ENCODE measurements at places on chromosomes 7 and 10. TPM values are rescaled to one million over a fixed set of nuclear protein-coding genes. Genes with fewer than 3 reads are reported as not detected.

Gene NKX2-3
- total RNA-seq, result not detected

Gene CDC123
- total RNA-seq, result 108 TPM

Gene GPR146
- 0.62 TPM for total RNA-seq

Gene RTKN2
- 4.7 TPM for total RNA-seq

Gene SLC26A3
- total RNA-seq, result not detected

Gene TMEM178B
- 0.05 TPM for total RNA-seq

Gene AKAP9
- total RNA-seq, result 26.2 TPM

DNA sequence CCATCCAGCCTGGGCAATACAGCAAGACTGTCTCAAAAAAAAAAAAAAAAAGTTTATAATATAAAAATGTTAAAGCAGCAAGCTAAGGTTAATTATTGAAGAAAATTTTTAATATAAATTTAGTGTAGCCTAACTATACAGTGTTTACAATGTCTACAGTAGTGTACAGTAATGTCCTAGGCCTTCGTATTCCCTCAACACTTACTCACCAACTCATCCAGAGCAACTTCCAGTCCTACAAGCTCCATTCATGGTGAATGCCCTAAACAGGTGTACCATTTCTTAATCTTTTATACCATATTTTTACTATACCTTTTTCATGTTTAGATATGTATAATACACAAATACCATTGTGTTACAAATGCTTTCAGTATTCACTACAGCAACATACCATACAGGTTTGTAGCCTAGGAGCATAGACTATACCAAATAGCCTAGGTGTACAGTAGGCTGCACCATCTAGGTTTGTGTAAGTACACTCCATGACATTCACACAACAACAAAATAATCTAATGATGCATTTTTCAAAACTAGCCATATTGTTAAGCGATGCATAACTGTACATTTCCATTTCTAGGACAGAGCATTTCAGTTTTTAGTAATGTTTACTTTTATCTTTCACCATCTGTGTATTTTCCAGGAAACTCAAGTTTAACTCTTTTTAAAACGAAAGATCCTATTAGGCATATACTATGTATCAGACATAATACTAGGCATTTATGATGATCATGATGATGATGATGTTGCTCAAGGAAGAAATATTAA, 43.3 kb downstream of the CNOT4 start:
- no peak for DNase-seq

GRCh38 chr7:27194686-27195379, 5.1 kb downstream of the HOXA13 start:
- no peak for DNase-seq

DNA sequence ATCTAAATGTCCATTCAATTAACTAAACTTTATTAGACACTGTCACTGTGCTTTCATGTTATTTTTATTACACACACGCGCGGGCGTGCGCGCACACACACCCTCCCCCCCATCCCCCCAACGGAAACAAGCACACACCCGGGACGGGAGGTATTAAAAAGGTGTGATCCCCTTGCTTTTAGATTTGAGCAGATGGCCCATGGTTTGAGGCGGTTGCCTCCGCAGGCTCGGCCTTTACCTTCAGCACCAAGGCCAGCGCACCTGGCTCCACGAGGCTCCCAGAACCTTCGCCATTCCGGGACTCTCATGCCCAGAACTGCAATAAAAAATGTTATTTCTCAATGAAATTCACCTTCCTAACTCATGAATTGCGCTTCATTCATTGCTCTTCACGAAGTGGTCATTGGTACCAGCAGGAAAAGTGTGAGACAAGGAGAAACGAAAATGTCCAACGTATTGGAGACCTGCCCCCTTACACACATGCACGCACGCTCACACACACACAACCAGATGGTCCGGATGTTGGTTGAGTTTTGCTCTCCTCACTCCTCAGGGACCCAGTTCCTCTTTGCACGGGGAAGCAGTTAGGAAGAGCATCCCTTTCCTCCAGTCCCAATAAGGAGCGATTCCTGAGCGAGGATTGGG, 20.8 kb upstream of the PTF1A start:
- peak; percentile 23 for DNase-seq

GRCh38 chr10:110460111-110460809, 37.4 kb upstream of the DUSP5 start:
- DNase-seq, result peak; percentile 55

DNA sequence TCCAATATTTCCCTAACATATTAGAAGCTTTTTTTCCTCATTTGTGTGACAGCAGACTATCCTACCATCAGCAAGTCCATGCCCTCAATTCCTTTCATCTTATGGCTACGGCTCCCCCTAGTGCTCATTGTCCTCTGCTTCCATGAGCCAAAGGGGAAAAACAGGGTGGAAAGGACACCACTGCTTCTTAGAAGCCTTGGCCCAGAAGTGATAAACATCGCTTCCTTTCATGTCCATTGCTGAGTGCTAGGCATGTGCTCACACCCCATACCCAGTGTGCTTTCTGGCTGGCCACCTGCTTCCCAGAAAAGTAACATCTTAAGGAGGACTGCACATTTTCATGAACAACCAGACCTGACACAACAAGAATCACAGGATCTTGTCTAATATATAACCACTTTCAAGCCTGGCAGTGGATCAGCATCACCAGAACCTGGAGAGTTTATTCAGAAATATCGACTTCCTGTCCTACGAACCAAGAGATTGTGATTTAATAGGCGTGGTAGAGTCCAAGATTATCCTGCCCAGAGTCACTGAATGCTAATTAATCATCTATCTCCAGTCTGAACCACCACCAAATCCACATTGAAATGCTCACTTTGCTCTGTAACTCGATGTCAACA, 650.5 kb upstream of the SORCS1 start:
- peak; percentile 4 for DNase-seq

DNA sequence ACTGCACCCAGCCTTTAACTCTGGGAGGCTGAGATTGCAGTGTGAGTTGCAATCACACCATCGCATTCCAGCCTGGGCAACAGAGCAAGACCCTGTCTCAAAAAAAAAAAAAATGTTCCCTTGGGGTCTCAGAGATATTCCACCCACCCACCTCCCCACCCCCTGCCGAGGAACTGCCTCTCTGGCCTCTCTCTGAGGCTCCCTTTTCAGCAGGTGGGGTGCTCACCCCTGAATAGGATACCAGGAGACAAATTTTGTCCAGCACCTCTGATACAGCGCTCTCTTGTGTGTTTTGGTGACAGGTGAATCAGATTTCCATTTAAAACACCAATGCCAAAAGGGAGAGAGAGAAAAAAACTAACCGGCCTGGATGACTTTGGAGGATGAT, 92.6 kb upstream of the KIF5B start:
- no peak for DNase-seq

DNA sequence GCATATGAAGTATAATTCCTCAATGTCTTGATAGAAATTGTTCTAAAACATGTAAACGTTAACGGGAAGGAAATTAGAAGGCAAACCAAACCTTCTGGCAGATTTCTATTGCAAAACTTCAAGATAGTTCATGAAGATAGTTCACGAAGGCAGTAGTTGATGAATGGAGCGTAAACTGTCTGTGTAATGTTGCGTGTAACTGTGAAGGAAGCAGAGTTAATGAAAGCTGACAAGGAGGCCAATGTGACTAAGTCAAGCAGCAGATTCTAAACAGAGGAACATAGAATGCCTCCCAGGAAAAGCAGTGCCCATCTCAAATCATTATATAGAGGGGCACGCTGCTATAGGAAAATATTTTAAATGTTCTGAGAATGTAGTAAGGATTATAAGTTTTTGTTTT, 659.7 kb upstream of the IGFBP3 start:
- DNase-seq, result no peak

DNA sequence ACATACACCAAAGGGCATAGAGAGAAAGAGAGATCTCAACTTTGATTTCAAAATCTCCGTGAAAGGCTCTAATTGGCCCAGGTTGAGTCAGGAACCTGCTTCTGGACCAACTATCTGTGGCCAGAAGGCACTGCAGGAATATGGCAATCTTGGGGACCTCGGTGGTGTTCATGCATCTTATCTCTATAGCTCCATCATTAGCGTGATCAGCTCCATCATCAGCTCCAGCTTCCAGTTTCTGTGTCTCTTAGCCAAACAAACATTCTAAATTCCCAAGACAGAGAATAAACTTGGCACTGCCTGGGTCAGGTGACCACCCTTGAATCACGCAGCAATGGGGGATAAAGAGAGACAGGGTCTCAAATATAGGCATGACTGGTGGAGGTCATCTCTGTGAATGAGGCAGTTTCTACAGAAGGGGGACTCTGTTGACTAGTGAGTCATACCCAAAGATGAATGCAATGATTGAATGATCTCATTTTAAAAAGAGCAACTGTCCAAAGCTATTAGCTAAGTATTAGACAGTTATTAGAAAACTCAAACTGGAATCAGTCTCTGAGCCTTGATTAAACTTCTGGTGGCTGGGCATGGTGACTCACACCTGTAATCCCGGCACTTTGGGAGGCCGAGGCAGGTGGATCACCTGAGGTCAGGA, 5.4 kb upstream of the NRF1 start:
- no peak for DNase-seq

DNA sequence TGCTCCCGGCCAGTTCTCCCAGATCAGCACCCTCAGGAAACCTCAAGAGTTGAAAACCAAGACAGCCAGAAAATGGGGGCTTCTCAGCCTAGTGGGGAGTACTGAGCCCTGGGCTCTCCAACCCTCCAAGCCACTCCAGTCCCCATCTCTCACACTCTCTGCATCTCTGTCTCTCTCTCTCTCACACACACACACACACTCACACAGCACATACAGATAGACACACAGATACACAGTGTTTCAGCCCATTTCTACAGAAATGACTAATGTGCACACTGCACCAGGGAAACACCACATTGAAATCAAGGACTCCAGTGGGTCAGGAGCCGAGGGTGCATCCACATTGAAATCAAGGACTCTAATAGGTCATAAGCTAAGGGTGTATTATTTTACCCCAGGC, 107.5 kb downstream of the MKI67 start:
- no peak for DNase-seq

DNA sequence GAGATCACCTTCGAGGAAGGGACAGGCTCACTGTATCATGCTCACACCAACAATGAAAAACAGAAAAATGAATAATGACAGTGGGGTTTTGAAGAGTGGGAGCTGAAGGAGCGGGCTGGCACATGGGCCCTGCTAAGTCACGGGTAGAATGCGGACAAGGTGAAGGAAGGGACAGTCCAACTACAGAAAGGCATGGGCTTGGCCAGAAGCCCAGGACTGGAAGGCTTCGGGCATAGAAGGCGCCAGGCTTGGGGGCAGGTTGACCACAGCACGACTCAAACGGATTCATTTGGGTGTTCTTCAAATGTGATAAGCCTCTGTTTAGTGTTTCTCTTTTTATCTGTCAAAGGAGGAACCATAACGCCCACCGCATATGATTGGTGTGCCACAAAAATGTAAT, 509.5 kb downstream of the CCSER2 start:
- no peak for DNase-seq

DNA sequence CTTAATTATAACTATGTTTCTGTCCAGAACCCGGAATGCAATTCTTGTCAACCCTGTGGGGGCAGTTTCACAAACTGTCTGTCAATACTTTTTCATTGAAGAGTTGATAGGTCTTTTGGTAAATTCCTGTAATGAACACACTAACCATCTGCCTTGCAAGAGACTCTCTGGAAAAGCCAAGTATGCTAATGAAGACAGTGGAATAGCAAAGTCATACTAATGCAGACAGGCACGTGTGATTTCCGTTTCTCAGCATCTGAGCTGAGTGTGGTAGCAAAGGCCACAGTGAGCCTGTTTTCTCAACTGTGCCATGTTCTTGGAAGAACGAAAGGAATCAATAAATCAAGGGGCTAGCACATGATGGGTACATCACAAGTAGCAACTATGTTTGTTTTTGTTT, 494.1 kb upstream of the NRP1 start:
- DNase-seq, result no peak

- DNase-seq, result no peak
Observed at GRCh38 chr10:91643700-91644099, 10.8 kb upstream of the PPP1R3C start.

GRCh38 chr10:47224546-47225218, 75.3 kb upstream of the GDF10 start:
- no peak for DNase-seq
